Brain microvascular endothelial cell (primary cell): ENCODE measurements at places on chromosomes 7 and 10.
A peak's percentile ranks its signal among the peaks of the same experiment; 100 is the strongest.

DNA sequence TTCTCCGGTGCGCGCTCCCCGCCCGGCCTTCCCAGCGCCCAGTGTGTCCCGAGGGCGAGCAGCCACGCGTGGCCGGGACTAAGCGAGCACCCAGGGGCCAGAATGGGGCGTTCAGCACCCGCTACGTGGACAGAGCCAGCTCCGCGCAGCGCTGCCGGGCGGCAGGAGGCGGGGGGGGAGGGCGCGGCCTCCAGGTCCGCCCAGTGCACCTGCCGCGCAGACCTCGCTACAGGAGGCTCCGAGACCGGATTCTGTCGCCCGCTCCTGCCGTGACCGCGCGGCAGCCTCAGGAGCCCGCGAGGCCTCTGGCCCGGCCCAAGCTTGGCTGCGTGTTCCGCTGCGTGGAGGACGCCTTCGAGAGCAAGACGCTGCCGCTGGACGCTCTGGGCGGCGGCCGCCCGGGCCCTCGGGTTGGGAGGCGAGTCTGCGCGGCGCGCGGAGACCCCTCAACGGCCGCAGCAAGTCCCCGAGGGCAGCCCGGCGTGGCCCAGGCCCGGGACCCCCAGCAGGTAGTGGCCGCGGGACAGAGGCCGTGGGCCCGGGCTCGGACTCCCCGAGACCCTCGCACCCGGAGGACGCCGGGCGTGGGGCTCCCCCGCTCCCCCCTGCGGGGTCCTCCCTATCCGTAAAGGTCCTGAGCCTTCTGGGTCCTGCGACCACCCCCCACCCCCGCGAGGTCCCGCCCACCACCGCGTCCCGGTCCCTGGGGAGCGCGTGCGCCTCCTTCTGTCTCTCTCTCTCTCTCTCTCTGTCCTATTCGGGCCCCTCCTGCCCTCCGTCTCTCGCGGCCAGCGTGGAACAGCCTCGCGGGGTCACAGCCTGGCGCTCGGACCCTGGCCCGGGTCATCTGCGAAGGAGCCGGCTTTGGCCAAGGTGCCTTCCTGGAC is 904 bp upstream of the DPYSL4 start:
- no peak for DNase-seq

GRCh38 chr10:110817614-110818013 is 54.1 kb upstream of the PDCD4 start:
- DNase-seq, result no peak

GRCh38 chr7:56009695-56010094 is 41.5 kb downstream of the PSPH start:
- DNase-seq, result no peak

GRCh38 chr7:71735961-71736556 is 604.1 kb downstream of the GALNT17 start:
- DNase-seq, result peak; percentile 65

DNA sequence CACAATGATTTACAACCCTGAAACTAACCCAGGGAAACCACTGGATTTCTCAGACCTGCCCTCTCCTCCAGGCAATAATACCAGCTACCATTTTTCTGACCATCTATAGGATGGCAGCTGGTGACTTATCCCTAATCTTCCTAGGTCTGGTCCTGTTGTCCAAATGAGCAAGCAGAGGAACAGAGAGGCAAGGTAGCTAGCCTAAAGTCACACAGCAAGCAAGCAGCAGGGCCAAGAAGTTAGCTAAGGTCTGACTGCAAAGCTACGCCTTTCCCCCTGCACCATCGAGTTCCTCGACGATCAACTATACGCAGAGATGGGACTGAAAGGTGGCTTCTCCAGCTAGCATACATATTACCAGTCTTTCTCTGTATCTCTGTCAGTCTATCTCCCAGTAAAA is 25.3 kb downstream of the ATXN7L1 start:
- no peak for DNase-seq

GRCh38 chr10:90484518-90484917 is 373.3 kb downstream of the HTR7 start:
- peak; percentile 7 for DNase-seq

DNA sequence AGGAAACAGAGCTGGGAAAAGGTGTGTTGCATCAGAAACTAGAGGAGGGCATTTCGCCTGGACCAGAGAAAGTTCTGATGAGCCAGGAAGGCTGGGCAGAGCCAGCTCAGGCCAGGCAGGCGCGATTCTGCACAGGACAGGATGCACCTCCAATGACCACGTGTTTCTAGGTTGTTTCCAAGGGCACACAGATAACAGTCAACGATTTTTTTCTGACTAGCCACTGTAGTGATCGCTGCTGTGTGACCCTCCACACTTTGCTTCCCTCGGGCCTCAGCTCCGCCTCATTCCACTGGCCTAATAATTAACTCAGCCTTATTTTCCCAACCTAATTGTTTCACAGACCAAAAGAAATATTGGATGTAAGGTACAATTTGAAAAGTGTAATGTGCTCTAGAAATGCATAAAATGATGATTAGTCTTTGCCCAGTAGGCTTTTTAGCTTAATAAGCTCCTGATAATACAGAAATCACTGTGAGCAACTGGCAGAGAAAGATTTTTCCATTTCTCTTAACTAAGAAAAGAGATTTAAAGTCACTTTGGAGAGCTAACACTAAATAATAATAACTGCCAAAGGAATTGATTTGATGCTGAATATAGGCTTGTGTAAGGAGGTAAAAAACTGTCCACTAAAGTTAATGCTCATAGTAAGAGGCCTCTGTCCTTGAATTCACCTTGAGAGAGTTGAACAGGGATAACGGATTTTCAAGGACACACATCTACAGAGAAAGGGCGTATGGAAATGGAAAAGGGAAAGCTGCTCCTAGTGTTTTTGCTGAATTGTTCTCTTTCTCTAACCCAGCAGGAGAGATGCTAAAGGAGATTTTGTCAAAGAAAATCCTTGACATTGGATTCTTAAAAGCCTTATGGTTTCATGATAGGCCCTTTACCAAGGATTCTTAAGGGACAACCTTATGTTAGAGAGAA is 291.0 kb upstream of the C7orf33 start:
- no peak for DNase-seq

DNA sequence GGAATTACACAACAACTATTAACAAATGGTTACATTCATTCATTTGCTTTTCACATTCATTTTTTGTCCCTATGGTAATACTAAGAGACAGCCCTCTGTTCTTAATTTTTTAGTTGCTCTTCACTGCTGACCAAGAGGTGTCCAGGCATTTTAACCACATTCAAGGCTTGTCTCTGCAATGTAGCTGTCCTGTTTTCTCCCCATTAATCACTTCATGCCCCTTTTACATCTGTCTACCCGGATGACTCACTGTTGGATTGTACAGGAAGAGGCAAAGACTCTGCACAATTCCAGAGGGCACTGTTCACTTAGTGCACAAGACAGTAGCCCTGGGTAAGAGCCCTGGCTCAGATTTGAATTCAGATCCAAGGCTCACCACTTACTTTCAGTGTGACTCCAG is 168.5 kb downstream of the NOC3L start:
- peak; percentile 49 for DNase-seq

- no peak for DNase-seq
Measured at GRCh38 chr10:75512203-75512933, 80.9 kb downstream of the LRMDA start.

DNA sequence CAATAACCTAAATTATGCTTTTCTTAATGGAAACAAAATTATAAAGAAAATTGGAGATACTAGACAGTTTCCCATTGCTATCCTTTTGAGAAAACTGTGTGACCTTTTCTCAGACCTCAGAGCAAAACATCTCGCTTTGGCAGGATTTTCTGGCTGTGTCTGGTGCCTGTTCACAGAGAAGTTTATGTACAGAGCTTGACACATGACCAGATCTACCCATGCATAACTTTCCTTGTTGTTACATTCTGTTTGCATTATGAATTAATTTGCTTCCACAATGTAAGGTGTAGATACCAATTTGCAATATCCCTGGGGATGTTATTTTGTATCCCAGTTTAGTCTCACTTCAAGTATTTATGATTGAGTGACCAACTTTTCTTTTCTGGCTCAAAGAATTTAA is 565.0 kb downstream of the XPNPEP1 start:
- DNase-seq, result no peak

DNA sequence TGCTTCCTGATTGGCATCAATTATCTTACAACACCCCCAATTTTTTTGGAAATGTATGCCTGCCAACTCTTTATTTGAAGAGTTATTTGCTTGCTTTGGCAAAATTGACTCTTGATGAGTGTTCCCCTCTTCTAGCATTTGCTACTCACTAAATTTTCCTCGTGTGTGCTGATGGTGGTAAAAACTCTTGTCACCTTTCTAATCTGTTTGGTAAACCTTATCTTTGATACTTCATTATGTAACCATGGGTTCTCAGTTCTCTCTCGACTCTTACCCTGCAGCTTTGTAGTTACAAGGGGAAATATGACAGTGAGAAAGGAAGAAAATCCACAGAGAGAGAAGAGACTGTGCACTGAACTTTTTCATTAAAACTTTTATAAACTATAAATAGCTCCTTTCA is 102.5 kb downstream of the CDK14 start:
- no peak for DNase-seq
